ENCODE measurements at places on chromosomes 11 and 22. TPM values are rescaled to one million over a fixed set of nuclear protein-coding genes. Genes with fewer than 3 reads are reported as not detected.

GRCh38 chr11:50182486-50182885, 149.8 kb downstream of the OR4C45 start:
- no peak for DNase-seq

DNA sequence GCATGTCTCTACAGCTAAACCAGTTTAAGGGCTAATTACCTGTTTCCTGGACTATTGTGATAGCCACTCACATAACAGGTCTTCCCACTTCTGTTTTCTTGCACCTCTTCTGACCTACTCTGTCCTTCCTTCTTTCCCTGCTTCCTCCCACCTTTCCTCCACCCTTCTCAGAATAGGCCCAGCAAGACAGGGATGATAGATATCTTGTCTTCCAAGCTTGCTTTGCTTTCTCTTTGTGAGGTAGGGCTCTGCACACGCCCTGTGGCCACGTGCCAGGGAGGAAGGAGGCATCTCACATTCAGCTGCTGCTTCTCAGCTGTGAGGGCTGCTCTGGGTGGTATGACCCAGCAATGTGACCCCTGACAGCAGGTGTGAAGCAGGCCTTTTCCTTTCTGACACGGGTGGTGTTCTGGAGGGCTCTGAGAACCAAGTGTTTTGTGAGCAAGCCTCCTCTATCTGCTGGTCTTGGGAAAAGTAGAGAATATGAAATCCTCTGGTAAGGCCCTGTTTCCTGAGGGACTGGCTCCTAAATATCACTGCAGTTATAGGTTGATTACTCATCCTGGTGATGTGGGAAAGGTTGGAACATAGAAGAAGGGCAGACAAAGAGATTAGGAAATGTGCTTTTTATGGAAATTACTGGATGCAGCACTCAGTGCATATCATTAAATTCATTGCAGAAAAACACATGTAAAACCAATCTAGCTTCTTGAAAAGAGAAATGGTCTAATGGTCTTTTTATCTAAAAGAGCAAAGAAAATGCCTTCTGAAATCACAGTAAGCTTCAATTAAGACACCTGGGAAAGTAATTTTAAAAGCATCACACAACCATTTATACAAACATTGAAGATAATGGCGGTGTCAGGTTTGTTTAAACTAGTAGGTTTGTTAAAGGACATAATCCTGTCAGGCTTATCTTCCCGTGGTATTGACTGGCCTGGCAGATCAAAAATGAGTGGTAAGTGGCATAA, 8.5 kb downstream of the AMOTL1 start:
- DNase-seq = no peak

NLRP6 gene
- total RNA-seq = 0.42 TPM

GRCh38 chr11:59272771-59273372, 60.1 kb upstream of the MPEG1 start:
- DNase-seq = no peak

NXPE2 gene
- total RNA-seq = 0.40 TPM

DNA sequence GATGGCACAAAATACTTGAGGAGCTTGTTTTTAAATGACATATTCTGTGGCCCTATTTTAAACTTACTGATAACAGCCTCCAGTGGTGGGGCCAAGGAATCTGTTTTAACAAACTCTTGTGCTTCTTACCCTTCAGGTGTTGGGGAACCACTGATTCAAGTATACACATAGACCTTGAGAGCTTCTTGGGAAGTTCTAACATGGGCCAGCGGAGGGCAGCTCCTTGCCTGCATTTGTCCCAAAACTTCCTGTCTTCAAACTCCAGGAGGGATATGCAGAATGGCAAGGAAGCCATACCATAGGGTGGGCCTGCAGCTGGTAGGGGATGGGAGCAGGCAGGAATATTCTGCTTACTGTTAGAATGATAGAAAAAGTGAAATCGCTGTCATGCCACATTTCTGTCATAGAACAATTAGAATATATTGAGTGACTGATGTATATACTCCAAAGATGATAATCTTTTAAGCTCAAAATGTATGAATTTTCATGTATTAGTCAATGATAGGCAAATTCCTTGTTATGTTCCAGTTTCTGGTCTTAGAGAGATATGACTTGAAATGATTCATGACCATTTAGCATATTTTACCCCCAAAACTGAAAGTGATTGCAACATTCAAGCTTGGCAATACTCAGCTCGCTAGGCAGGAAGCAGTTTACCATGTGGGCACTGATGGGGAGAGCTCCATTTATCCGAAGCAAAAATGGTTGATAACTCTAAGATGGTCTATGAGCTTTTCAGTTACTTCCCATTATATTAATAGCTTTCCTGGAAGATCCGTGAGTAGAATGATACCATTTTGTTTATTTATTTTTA, 9.2 kb downstream of the EXT2 start:
- no peak for DNase-seq

Data from esophagus muscularis mucosa (tissue), 4 donors.